ENCODE measurements at places on chromosomes 13 and 19.

DNA sequence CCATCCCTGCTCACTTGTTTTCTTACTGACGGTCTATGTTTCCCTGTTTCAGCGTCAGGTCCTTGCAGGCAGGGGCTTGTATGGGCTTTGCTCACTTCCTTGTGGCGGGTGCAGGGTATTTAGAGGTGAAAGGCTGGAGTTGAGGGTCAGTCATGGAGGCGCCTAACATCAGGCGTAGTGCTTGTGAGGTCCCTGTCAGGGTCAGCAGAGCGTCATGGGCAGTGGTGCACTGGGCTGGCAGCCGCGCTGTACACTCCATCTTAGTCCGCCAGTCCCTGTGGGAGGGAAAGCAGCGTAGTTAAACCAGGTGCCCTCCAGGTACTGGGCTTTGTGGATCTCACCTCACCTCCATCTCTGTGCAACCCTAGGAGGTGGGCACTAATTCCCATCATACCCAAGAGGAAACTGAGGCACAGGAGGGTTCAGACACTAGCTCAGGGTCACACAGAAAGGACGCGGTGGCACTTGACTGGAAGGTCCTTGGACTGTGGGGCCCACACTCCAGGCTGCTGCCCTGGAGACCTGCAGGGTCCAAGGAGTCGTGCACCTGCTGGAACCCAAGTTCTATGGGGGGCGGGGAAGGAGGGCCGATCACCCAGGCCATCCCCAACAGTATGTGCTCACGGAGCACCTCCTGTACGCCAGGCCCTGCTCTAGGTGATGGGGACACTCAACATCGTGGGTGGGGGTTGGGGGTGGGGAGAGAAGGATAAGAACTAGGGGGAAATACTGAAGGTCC, 4.6 kb downstream of the GRAMD1A start:
- DNase-seq: no peak

GRCh38 chr19:42323473-42323851, 2.0 kb upstream of the MEGF8 start:
- no peak for DNase-seq

DNA sequence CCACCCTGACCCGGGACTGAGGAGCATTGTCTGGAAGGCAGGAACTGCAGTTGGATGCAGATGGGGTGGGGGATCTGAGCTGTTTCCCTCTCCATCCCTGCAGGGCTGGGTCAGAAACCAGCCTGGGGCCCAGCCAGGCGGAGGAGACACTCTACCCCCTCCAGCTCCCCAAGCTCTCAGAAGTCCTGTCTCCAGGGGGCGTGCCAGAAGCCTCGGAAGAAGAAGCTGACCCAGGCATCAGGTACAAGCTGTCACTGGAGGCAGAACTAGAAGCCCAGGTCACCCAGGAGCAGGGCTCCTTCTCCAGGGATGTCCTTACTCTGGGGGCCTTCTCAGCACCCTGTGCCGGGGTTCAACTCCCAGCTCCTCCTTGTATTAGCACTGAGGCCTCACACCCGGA, 15.5 kb downstream of the SIX5 start:
- no peak for DNase-seq

DNA sequence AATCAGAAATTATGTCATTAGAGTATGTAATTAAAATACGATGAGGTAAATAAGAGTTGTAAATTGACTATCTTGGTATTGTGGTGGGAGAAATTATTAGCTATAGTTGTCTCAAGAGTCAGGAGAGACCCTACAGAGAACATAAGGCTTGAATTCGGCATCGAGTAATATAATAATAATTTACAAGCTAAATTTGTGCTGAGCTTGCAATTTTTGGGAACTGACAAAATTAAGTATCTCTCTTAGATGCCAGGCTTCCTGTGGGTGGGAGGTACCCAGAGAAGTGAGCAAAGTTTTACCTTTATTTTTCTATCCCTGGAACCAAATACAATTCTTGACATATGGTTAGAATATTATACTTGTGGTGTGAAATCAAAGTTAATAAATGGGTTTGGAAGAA, 1637.0 kb downstream of the EFNB2 start:
- no peak for DNase-seq

- peak; percentile 87 for DNase-seq
Observed at GRCh38 chr19:13150187-13150930, at the start of the genes IER2 and STX10. IER2 (plus strand) TSS chr19:13150411; CDS start chr19:13153187, 2,776 bp downstream. STX10 (minus strand) TSS chr19:13150375; CDS start chr19:13150173, 202 bp downstream.
